ENCODE measurements at places on chromosomes 16 and 17. TPM values are rescaled to one million over a fixed set of nuclear protein-coding genes. Genes with fewer than 3 reads are reported as not detected.

DNA sequence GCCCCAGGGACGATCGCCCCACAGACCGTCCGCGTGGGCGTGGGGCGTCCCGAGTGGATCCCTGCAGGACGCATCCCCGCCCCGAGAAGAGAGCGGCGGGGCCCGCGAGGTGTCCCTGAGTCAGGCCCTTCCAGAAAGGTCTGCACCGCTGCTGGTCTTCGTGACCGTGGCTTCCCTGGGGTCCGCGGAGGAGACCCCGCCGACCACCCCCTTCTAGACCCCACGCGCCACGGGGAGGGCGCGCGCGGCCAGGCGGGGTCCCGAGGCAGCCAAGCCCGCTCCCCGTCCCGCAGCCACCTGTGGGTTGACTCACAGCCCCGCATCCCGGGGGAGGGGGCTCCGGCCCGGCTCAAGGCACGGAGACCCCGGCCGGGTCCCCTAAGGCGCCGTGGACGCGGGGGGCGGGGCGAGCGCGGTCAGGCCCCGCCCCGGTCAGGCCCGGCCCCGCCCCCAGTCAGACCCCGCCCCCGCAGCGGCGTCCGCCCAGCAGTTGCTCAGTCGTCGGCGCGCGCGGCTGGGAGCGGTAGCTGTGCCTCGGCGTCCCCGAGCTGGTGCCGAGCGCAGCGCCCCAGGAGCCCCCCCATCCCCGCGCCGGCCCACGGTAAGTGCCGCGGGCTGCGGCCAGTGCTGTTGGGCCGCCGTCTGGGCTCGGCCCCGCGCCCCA is at the start of gene BAIAP3:
Gene BAIAP3, plus strand, starts transcription at position 497 of the 664 bp plus-strand sequence. CDS start 4,905 bp downstream, outside the sequence.
- DNase-seq, result no peak

DNA sequence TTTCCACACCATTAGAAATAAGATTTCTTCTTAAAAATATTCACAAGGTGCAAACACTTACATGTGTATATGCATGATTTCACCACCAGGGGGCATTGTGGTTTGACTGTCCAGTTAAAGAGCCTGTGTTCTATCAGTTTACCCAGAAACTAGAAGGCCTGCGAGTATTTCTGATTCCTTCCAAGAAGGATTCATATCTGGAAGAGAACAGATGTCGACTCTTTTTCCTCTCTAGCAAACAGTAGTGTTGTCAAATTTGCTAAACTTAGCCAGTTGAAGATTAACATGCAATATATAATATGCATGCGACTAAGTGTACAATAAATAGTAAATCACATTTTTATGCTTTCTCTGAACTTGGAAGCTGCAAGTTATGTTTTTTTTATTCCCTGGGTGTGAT is 404.1 kb downstream of the WWOX start:
- peak; percentile 52 for DNase-seq

DNA sequence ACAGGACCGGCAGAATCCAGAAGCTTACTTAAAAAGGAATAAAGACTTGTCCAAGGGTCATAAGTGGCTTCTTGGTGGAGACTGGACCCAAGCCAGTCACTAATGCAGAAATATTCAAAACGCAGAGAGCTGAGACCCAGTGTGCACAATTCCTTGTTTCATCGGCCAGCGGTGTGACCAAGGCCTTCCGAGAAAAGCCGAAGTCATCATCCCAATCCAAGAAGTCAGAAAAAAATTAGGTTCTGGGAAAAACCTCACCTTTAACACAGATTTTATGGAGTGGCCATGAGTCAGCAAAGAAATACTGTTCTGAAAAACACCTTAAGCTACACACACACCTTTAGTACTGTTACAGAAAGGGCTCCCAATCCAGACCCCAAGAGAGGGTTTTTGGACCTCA is 1.0 kb upstream of the GCSH start:
- DNase-seq, result no peak

- no peak for DNase-seq
Measured at GRCh38 chr17:19460700-19461099, 49.7 kb downstream of the RNF112 start.

- DNase-seq, result no peak
Measured at GRCh38 chr16:8996891-8997290, 33.2 kb upstream of the USP7 start.

GRCh38 chr17:43534909-43535308 is 11.2 kb downstream of the ETV4 start:
- DNase-seq, result no peak

GRCh38 chr17:70786081-70786480 is 616.7 kb downstream of the KCNJ2 start:
- no peak for DNase-seq

GRCh38 chr16:35687781-35688180 is 2228.4 kb downstream of the TP53TG3F start:
- no peak for DNase-seq

DNA sequence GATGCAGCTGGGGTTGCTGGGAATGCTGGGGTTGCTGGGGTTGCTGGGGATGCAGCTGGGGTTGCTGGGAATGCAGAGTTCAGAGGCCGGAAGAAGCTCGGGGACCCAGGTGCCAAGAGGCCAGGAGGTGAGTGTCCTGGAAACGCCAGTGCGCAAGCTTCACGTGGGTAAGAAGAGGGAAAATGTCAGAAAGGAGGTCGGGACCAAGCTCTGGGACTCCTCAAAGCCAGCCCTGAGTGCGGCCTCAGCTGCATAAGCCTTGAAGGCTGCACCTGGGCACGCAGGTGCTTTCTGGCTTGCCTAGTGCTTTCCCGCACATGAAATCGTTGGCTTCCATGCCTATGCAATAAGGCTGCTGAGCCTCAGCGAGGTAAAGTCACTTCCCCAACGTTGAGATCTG is 48.3 kb downstream of the PITPNM3 start:
- DNase-seq, result no peak

- DNase-seq, result no peak
Measured at GRCh38 chr16:89798832-89799370, 17.5 kb downstream of the FANCA start.

- no peak for DNase-seq
Measured at GRCh38 chr17:51103451-51103850, 17.2 kb downstream of the SPAG9 start.

- no peak for DNase-seq
Measured at GRCh38 chr17:17510456-17511292, 14.5 kb upstream of the RASD1 start.

DNA sequence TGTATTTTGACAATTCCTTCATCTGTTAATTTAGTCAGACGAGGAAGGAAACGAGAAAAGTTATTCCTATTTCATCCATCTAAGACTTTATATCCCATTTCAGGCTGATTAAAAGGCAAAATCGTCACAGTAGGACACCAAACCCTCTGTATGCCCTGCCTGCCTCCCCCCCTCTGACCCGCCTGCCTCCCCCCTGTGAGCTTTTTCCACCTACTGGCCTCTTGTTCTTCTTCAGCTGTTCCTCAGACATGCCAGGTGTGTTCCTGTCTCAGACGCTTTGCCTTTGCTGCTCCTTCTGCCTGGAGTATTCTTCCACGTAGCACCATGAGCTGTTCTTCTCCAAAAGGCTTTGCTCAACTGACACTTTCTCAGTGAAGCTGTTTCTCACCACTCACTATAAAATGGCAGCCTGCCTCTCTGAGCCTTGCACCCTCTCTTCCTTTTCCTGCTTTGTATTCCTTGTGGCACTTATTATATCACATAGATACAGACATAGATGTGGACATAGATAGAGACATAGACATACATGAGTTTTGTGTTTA is 723.4 kb downstream of the MAF start:
- DNase-seq, result no peak

The CTRB2 gene
- not detected for total RNA-seq

The RAB11FIP4 gene
- total RNA-seq, result 21.8 TPM

The KRTAP4-1 gene
- not detected for total RNA-seq

The PLEKHG4 gene
- total RNA-seq, result 15.5 TPM

The BRICD5 gene
- 11.9 TPM for total RNA-seq
